ENCODE measurements at places on chromosomes 12 and 14.

DNA sequence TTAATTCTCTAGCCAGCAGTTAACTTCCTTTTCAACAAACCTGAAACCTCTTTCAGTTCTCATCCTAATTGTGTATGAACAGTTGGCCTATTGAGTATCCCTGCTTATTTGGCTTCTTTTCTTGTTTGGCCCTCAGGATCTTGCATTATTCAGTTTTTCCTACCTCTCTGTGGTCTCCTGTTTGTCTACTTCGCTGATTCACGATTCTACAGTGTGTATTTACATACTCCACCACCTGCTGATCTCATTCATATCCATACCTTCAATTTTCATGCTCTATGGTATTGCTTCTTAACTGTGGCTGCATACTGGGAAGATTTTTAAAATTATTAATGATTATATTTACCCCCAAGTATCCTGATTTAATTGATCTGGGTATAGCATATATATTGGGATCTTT is 56.4 kb downstream of the RASSF9 start:
- DNase-seq = no peak

- no peak for DNase-seq
Observed at GRCh38 chr12:42166501-42166900, 21.8 kb upstream of the GXYLT1 start.

- DNase-seq = no peak
Observed at GRCh38 chr12:11545484-11546330, 103.8 kb upstream of the ETV6 start.

GRCh38 chr12:6288235-6288634 is 22.2 kb upstream of the PLEKHG6 start:
- DNase-seq = peak; percentile 79

GRCh38 chr12:95083471-95083870 is 10.1 kb upstream of the NR2C1 start:
- peak; percentile 1 for DNase-seq

- DNase-seq = no peak
Observed at GRCh38 chr14:103820908-103821307, 26.5 kb downstream of the PPP1R13B start.

DNA sequence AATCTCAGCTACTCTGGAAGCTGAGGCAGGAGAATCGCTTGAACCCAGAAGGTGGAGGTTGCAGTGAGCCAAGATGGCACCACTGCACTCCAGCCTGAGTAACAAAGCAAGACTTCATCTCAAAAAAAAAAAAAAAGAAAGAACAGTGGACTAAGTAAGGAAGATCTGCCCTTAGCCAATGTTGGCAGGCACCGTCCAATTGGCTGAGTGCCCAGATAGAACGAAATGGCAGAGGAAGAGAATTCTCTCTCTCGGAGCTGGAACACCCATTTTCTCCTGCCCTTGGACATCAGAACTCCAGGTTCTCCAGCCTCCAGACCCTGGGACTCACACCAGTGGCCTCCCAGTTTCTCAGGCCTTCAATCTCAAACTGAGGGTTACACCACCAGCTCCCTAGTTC is 49.9 kb downstream of the ESR2 start:
- DNase-seq = no peak

DNA sequence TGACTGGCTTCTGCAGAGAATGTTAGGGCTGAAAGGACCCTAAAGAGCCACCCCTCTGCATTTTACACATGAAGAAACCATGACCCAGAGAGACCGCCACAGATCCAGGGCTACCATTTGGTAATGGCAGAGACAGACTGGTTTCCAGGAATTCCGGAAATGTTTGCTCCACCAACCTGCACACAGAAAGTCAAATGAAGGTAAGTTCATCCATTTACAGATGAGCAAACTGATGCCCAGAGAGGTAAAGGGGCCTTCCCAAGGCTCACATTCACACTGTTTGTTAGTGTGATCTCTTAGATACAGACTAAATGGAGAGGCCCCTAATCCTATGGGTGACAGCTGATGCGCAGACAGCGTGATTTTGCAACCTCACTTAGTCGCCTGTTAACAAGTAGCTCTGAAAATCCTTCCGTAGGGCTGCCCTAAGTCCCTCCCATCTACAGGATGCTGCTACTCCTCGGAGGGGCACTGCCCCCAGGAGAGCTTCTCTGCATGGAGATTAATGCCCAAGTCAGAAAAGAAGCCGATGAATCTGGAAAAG is 33.8 kb downstream of the ZFP36L1 start:
- DNase-seq = no peak

GRCh38 chr14:101776344-101776743 is 14.8 kb downstream of the PPP2R5C start:
- DNase-seq = no peak

GRCh38 chr14:24192933-24193332 is 2.3 kb downstream of the TM9SF1 start:
- no peak for DNase-seq

GRCh38 chr12:114476159-114476558 is 70.2 kb upstream of the TBX5 start:
- peak; percentile 73 for DNase-seq

GRCh38 chr12:125169451-125169850 is 104.2 kb downstream of the AACS start:
- no peak for DNase-seq
